ENCODE measurements at places on chromosomes 2 and 18. TPM values are rescaled to one million over a fixed set of nuclear protein-coding genes. Genes with fewer than 3 reads are reported as not detected.
A peak's percentile ranks its signal among the peaks of the same experiment; 100 is the strongest.

- DNase-seq: no peak
These were observed 246.3 kb upstream of the COL3A1 start for GRCh38 chr2:188727846-188728245.

DNA sequence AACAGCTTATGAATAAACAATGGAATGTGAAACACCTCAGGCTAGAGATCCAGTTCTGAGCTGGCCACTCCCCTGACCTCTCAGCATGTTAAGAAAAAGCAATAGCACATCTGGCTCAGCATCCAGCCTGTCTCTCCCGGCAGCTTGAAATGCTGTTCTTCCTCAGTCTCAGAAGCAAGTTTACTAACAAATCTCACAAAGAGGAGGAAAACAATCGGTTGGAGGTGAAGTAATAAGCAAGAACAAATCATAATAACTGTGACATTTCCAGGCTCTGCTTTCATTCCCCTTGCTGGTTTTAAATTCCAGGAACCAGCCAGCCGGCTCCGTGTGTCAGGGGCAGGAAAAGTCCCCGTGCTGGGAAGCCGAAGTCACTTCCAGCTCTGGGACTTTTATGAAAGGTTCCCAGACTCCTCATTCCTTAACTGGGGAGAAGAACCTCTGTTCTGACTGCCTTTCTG is 133.9 kb upstream of the ARL4C start:
- DNase-seq: peak; percentile 46

GRCh38 chr18:2180586-2180985 is 390.7 kb downstream of the METTL4 start:
- no peak for DNase-seq

DNA sequence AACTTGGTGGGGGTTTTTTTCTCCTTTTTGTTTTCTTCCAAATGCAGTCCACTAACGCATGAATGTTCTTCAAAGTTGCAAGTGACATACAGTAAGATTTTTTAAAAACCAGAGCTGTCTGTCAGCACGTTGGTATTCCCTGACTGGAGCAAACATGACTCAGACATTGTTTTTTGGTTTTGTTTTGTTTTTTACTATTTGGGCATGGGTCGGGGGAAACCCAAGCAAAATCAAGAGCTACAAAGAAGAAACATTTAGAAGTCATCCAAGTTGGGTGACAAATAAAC is 726 bp upstream of the CCDC88A start:
- no peak for DNase-seq

C2orf78 gene
- total RNA-seq: not detected

RNF103 gene
- 35.4 TPM for total RNA-seq

TMEM237 gene
- total RNA-seq: 70.7 TPM
